ENCODE measurements at places on chromosomes 6 and 20.
A peak's percentile ranks its signal among the peaks of the same experiment; 100 is the strongest.

DNA sequence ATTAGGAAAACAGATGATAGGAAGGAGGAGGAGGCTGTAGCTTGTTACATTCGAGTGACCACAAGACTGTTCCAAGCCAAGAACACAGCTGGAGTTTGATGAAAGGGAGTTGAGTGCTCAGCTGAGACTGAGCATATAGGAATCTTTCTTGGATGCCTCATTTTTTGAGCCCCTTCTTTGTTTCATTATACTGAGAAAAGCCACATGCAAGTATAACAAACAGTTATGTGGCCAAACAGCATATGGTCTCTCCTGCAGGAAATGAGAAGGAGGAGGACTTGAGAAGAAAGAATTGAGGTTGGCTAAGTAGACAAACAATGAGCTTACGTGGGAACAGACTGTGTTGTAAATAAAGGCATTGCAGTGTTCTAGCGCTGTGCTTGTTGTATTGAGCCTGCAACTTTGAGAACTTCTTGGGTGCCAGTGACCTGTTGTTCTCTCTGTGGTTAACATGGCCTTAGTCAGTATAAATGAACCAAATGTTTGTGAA is 78.3 kb downstream of the AKAP7 start:
- DNase-seq = no peak

GRCh38 chr6:143179901-143180612 is 119.4 kb downstream of the AIG1 start:
- no peak for DNase-seq

GRCh38 chr6:154251116-154251515 is 105.5 kb downstream of the IPCEF1 start:
- DNase-seq = no peak

- no peak for DNase-seq
Measured at GRCh38 chr6:8166156-8166555, 63.8 kb upstream of the EEF1E1 start.

GRCh38 chr20:10596710-10597121 is 77.1 kb downstream of the JAG1 start:
- DNase-seq = no peak

GRCh38 chr20:44618318-44618731 is 33.2 kb downstream of the ADA start:
- DNase-seq = peak; percentile 15

DNA sequence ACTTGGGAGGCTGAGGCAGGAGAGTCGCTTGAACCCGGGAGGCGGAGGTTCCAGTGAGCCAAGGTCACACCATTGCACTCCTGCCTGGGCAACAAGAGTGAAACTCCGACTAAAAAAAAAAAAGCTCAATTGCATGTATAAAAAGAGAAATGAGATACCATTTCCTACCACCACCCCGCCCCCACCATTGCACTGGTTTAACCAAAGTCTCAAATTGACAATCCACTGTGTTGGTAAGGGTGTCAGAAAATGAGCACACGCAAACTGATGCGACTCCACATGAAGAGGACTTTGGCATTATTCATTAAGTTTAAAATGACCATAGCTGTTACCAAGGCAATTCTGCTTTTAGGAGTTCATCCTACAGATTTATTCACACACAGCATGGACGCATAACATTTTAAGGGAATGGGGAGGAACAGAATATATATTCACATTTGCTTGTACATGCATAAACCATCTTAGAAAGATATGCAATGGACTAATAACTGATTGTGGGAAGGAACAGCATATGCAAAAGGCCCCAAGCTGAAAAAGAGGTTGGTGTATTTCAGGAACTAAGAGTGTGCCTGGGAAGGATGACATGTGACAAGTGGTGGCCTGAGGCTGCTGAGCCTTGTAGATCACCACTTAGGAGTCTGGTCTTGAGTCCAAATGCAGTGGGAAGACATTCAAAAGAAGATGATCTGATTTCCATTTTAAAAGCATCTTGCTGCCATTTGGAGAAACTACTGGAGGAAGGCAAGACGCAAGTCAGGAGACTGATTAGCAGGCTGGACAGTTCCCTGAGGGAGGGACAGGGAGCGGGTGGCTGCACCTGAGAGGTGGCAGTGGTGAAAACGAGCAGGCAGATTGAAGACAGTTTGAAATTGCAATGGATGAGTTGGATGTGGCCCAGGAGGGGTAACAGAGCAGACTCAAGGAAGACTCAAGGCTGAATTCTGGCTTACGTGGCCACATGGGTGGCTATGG is 37.2 kb upstream of the PTPN1 start:
- no peak for DNase-seq

GRCh38 chr6:147192278-147192911 is 11.8 kb upstream of the STXBP5 start:
- no peak for DNase-seq

DNA sequence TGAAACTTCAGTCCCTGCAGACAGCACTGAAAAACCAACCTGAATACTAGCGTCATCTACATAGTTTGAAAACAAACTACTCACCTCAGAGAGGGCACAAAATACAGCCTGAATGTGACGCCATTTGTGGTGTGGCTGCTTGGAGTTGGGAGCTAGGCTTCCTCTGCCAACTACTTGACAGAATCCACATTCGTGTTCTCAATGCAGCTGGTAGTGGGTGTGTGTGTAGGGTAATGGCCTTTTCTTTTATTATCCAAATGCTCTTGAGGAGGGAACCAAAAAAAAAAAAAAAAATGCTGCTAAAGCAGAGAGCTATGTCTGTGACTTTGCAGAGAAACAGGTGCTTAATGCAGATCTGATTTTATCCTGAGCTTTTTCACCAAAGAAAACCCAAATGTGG is 207.8 kb downstream of the OTOR start:
- no peak for DNase-seq

DNA sequence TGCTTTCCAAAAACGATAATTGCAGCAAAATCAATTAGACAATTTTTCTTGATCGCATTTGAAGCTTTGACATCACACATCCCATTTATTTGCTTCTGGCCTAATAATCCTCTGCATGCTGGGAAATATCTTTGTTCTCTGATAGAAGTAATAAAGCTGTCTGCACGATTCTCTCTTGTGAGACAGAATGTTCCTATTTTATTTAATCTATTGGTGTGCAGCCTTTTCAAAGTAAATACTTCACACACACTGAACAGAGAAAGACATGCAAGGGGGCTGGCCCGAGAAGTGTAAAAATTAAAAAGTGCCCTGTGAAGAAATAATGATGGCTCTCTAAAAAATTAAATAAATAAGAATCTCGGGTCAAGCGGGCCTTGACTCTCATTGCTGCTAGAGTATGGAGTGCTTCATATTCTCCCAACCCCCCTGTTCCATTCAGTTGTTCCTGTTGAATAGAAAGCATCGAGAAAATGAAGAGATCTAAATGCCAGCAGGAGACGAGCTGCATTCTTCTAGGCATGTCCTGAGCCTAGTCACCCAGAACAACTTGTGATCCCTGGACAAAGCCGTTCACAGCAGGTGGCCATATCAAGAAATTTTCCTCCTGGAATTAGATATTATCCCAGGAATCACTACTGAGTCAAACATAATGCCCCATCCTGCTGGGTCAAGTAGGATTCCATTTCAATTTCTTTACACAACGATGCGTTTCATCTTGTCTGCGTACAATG is 625.9 kb upstream of the EPHA7 start:
- DNase-seq = no peak

DNA sequence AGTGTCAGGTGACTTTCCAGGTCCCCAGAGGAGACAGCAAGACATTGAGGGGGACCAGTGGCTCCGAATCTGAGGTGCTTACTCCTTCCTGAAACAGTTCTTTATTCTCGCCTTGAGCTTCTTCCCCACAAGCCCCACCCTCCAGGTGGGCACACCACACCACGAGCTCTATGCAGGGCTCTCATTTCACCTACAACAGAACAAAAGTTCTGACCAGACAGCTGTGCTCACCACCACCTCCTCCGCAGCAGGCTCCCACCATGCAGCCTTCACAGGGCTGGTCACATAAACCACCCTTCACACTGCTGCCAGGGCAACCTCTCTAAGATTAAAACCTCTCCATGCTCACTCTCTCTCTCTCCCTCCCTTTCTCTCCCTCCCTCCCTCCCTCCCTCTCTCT is 384.5 kb upstream of the ARID1B start:
- DNase-seq = no peak

- DNase-seq = no peak
Measured at GRCh38 chr6:32554116-32554965, 24.3 kb upstream of the HLA-DRB5 start.

- DNase-seq = no peak
Measured at GRCh38 chr6:136961848-136962247, 39.7 kb downstream of the SLC35D3 start.

- DNase-seq = no peak
Measured at GRCh38 chr20:41358717-41359116, 7.9 kb downstream of the EMILIN3 start.

- no peak for DNase-seq
Measured at GRCh38 chr6:149881066-149881766, 16.7 kb downstream of the RAET1E start.

GRCh38 chr20:2659547-2659946 is 4.5 kb downstream of the IDH3B start:
- no peak for DNase-seq

DNA sequence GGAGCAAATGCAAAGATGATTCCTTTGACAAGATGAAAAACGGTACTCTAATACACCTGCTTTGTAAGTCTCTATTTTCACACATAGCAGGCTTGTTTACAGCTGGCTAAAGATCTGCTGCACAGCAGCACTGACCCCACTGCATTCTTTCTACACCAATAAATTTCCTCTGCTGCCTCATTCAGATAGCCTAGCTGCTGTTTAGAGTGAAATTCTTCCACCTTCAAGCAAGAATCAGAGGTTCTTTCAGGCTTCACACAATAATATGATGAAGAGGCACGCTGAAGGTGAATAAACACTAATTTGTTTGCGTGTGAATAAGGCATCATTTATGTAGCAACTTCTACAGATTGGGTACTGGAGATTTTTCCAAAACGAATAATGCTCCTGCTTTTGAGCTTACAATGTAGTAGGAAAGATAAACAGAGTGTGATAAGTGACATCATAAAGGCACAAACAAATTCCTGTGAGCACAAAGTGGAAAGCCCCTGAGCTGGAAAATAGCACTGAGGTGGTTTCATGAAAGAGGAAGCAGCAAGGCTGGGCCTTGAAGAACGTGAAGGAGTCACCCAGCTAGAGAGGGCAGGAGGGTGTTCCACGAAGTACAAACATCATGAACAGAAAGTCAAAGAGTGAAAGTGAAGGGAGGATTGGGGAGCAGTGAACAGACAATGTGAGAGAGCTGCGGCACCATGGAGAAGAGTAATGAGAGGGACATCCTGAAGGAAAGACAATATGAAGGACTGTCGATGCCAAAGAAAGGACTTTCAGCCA is 543.4 kb downstream of the CD83 start:
- DNase-seq = peak; percentile 77

DNA sequence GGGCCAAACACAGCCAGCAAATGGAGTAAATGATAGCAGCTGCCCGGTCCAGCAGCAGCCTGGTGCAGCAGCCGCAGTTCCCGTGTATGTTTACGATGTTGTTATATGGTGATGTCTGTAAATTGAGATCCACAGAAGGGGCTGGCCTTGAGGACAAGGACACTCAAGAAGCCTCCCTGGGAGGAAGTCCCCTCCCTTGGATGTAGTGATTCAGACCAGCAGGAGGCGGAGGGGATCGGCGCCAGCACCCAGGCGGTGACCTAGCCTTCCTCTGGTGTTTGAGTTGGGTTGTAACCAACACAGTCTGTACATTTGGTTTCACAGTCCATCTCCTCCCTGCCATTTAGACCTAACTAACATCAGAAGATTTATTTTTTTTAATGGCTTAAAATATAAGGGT is 187.8 kb downstream of the SYNDIG1 start:
- DNase-seq = no peak

DNA sequence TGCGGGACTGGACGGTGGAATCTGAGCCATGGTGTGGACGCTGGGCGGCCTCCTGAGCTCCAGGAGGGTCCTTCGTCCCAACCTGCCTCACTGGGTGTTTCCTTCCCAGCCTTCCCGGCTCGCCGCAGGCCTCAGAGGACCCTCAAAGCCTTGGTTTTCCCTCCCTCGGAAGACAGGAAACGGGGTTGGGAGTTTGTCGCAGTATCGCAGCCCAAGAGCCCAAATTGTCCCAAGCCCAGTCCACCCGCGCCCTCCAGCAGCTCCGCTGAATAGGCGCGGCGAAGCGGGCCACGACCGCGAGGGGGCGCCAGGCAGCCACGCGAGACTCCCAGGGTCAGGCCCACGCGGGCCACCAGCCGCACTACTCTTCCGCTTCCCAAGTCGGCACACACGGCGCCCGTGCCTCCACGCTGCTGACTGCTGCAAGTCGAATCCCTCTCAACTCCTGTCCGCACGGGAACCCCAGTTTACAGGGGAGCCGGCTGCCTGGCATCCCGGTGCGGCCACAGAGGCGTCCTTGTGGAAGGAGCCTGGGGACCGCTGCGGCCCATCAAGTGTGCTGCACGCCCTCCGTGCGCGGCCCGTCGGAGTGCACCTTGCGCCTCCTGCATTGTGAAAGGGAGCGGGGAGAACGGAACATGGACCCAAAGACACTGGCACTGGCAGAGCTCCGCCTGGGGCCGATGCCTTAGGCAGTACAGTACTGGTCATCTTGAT is 40.4 kb upstream of the HMGA1 start:
- DNase-seq = peak; percentile 85

DNA sequence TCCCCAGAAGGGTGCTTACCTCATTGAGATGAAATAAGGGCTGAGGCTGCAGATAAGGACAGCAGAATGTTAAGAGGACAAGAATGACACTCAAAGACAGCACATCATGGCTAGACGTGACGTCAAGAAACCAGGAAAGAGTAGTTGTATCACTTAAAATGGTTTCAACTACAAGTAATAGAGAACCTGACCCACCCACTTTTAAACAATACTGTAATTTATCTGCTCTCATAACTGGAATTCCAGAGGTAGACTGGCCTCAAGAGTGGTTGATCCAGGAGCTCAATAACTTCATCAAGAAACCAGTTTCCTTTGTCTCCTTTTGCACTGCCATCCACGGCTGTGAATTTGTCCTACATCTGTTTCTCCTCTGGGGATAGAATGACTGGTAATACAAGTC is 187.1 kb downstream of the EYA4 start:
- DNase-seq = no peak

DNA sequence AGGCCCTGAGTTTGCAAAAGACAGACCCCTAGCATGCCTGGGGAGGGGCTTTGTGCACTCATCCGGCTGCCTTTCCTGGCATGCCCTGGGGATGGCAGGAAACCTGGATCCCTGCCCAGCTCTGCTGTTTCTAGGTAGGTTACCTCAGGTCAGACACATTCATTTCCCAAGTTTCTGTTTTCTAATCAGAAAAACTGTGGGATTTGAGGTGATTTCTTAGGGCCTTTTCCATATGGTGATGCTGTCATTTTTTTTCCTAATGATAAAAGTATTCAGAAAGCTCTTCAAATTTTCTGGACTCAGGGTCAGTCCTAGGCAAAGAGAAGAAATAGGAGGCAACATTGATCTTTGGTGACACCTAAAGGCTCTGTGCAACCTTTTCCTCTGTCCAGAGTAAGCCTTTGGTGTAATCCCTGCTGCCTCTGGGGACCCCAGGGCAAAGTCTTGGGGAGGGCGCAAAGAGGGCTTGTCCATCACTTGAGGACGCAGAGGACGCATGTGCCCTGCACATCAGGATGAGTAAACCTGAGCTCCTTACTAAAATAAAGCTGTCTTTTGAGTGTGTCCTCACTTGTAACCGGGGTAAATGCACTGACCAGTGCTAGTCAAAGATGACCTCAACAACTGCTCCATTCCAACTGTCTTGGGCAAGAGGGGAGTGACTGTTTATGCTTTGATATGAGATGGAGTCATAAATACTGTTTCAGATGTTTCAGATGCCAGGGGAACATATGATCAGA is 13.5 kb upstream of the TRAM2 start:
- no peak for DNase-seq

Measured in CD4-positive, alpha-beta T cell treated with Interferon gamma for 1 hour (primary cell).